Karpas-422 (cell line): ENCODE measurements at places on chromosomes 6 and 20. TPM values are rescaled to one million over a fixed set of nuclear protein-coding genes. Genes with fewer than 3 reads are reported as not detected.

NRN1 gene
- 6.3 and 7.9 TPM in 2 replicates for total RNA-seq

CST7 gene
- not detected in 2 replicates for total RNA-seq

LTB gene
- 74.1 and 241 TPM in 2 replicates for total RNA-seq

B3GALT4 gene
- 3.4 and 16.2 TPM in 2 replicates for total RNA-seq

SLC17A3 gene
- total RNA-seq: not detected in 2 replicates

HAO1 gene
- total RNA-seq: not detected in 2 replicates

IP6K3 gene
- total RNA-seq: not detected in 2 replicates

SLC17A2 gene
- not detected in 2 replicates for total RNA-seq

TRIM10 gene
- total RNA-seq: not detected in 2 replicates

MICAL1 gene
- total RNA-seq: 59.4 and 71.6 TPM in 2 replicates

SIRPG gene
- total RNA-seq: not detected in 2 replicates

EPB41L1 gene
- total RNA-seq: 5.9 and 10.6 TPM in 2 replicates

FRK gene
- not detected in 2 replicates for total RNA-seq

SLC22A7 gene
- total RNA-seq: not detected in 2 replicates

HLA-DPB1 gene
- total RNA-seq: 236 and 601 TPM in 2 replicates

TMEM239 gene
- not detected in 2 replicates for total RNA-seq

TGM3 gene
- total RNA-seq: not detected in 2 replicates

ARFGEF2 gene
- 28.7 and 37.9 TPM in 2 replicates for total RNA-seq

SDCBP2 gene
- total RNA-seq: 1.8 TPM in 1 of 2 replicates, not detected in the other

ADGB gene
- not detected in 2 replicates for total RNA-seq

ZSCAN23 gene
- 3.3 and 4.8 TPM in 2 replicates for total RNA-seq

ANKRD66 gene
- total RNA-seq: not detected in 2 replicates

LY6G6D gene
- total RNA-seq: not detected in 2 replicates

ARMC2 gene
- total RNA-seq: 1.0 and 1.2 TPM in 2 replicates

MUCL3 gene
- total RNA-seq: not detected in 2 replicates

TSBP1 gene
- not detected in 2 replicates for total RNA-seq

CST4 gene
- not detected in 2 replicates for total RNA-seq

OOEP gene
- total RNA-seq: not detected in 2 replicates

ADGRG6 gene
- not detected in 2 replicates for total RNA-seq
